ENCODE measurements at places on chromosomes 5 and 9.

DNA sequence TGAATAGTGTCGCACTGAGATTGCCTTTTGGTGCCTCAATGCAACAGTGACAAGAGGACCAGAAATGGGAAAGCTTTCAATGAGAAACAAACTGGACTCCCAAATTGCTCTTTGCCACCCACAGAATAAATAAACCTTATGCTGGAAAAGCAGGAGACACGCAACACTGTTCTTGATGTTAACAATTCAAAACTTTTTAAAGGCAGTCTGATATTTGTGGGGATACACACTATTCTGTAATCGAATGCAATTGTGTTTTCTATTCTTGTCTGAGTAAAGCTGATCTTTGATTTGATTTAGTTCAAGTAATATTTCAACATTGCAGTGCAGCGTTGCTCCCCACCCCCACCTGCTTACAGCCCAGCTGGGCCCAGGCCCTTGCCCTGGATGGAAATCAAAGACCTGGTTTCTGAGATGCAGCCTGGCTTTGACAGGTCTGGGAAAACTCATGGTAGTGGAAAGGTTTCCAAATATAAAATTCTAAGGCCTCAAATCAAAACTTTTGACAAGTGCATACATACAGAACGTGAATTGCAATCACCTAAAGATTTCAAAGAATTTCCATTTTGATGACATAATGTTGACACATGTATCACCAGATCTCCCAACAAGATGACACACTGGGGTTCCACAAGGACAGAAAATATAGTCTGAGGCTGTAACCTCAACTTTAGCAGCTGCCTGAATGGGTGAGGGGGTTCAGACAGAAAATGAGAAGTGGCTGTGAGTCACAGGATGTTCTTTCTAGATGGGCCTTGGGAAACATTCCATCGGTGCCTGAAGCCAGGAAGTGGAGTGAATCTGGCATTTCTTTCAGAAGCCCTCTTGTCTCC, 55.1 kb downstream of the ABCA1 start:
- peak; percentile 99 for DNase-seq

- DNase-seq = no peak
Measured at GRCh38 chr5:85304524-85304923, 919.8 kb upstream of the EDIL3 start.

DNA sequence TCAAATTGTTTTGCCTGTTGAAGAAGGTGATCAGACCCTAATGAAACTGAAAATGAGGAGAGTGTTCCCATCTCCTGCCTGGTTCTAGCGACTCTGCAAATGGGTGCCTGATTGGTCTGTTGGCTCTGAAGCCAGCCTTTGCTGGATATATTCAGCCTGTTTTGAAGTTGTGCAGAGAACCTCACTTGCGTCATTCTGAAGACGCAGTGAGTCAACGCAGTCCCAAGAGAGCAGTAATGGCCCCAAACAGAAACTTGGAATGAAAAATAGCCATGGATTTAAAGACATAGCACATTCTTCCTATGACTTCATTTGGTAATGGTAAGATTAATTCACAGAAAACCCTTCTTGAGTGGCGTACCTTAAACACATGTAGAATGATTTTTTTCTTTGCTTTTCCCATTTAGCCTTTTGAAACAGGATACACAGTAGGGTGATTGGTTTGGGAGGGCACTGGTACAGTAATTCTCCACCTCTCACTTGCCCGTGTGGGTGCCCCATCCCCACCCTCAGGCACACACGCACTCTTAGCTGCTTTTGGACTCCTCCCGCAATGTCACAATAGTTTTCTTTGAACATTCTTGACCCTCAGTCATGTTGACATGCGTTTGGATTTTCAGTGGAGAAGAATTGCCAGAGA, 54.1 kb upstream of the ABL1 start:
- DNase-seq = peak; percentile 88

DNA sequence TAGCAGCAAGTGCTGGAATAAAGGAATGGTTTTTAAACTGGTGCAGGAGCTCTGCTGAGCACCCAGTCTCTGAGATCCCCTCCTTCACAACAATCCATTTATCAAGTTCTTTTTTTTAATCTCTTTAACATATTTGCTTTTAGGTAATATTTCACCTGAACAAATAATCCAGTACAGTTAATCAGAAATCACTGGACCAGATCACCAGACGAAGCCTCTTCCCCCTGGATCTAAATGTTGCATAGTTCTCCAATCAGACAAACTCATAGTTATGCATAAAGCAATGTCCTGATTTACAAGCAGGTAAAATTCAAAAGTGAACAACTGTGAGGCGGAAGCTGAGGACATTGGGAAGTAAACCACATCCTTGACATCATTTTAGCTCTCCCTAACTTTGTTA, 657.7 kb upstream of the RORB start:
- no peak for DNase-seq

- DNase-seq = no peak
Measured at GRCh38 chr5:105789246-105789645, 1881.5 kb downstream of the EFNA5 start.

GRCh38 chr5:123028222-123028621, 8.3 kb downstream of the PPIC start:
- no peak for DNase-seq

GRCh38 chr5:62477801-62478200, 65.2 kb downstream of the IPO11 start:
- DNase-seq = peak; percentile 45

GRCh38 chr5:57906671-57907070, 424.1 kb upstream of the ACTBL2 start:
- no peak for DNase-seq

DNA sequence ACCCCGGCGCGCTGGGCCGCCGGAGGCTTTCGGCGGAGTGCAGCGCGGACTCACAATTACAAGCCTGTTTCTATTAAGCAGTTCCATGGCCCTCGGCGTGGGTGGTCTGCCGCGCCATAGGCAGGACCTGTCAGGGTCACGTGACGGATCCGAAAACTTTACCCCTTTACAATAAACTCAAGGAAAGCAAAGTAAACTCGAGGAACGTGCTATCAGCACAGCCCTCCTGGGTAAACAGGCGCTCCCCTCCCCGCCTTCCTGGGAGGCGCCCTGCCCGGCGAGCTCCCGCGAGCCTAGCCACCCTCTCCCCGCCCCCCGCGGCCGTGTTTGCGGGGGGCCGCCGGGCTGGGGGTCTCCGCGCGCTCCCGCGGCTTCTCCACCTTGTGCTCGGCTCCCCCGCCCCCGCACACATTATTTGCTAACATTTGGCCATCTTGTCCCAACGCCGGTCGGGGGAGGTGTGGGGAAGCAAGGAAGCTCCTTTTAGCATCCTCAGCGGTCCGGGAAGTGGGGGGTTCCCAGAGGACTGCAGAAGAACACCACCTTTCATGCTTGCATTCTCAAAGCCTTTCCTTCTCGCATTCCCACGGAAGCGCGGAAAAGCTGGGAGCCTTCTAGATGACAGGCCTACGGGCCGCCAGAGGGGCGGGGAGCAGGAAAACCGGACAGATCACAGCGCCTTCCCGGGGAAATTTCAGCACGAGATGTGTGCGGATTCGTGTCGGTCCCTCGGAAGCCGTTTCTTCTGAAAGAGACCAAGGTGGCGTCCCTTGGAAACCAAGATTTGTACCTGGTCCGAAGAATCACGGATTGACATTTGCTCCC, at the start of gene PTCH1:
TSS of gene PTCH1 (minus strand) at position 238 of the 825 bp plus-strand sequence.
- DNase-seq = peak; percentile 52

DNA sequence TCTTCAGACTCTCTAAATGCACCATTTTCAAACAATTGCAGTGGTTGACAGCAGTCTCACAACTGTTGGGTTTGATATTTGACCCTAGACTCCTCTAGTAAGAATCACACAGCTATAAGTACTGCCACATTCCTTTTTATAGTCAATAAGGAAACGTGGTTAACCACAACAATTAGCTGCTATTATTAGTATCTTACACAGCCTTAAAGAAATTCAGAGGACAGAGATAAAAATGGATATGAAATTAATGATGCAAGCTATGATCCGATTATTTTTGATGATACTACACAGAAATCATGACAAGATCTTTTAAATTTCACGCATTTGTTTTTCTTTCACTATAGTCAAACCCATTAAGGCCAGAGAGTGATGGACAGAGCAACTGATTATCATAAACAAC, 288.6 kb upstream of the C9orf72 start:
- DNase-seq = peak; percentile 2

DNA sequence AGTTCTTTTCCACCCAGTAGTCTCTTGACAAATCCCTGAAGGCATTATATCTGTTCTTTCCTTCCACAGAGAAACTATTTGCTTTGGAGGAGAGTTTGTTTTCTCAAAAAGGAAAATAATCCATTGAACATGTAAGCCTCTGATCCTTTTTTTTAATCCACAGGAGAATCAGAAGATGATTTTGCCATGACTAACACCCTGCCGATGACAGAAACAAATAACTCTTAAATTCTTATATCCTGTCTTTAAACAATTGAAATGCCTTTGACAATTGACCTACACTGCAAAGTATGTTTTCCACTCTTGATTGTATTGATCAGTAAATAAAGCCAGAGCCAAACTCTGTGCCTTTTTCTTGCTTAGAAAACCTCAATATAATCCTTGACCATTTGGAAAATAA, 666.4 kb upstream of the CTNND2 start:
- no peak for DNase-seq

DNA sequence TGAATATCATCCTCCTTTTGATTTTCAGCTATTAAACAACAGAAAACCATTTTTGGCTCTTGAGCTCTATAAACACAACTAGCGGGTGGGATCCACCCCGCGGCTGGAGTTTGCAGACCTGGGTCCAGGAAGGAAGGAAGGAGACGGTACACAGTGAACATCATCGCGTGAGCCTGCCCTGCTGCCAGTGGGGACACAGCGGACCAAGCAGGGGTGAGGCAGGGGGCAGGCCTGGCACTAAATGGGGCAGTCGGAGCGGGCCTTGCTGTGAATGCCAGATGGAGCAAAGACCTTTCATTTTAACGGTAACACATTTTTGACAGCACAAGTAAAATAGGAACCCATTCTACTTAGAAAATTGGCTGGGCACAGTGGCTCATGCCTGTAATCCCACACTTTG, 14.4 kb downstream of the TSPAN17 start:
- DNase-seq = no peak

- peak; percentile 42 for DNase-seq
Measured at GRCh38 chr5:136731241-136731900, 366.0 kb upstream of the TRPC7 start.

DNA sequence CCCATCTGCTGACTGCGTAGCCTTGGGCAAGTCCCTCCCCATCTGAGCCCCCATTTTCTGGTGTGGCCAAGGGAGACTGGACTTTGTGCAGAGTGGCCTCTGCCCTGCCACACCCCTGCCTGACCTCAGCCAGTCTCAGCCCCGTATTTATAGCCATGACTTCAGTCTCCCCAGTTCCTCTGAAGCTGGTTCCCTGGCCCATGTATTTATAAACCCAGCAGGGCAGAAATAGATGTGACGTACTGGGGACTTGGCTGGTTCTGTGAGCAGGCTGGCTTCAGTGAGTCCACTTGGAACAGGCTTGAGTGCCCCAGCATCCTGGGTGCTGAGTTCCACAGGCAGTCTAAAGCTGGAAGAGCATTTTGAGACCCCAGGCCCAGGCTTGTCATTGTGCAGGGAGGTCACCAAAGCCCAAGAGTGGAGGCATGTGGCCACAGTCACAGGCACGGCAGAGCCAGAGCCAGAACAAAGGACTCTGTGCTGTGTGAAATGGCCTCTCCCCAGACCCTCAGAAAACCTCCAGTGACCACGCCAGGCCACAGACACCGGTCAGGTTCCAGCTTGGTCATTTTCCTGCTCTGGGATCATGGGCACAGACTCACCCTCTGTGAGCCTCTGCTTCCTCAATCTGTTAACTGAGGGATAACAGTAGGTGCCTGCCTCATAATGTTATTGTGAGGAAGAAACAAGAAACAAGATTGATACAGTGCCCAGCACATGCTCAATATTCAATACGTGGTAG, 30.4 kb upstream of the SYNPO start:
- DNase-seq = no peak

DNA sequence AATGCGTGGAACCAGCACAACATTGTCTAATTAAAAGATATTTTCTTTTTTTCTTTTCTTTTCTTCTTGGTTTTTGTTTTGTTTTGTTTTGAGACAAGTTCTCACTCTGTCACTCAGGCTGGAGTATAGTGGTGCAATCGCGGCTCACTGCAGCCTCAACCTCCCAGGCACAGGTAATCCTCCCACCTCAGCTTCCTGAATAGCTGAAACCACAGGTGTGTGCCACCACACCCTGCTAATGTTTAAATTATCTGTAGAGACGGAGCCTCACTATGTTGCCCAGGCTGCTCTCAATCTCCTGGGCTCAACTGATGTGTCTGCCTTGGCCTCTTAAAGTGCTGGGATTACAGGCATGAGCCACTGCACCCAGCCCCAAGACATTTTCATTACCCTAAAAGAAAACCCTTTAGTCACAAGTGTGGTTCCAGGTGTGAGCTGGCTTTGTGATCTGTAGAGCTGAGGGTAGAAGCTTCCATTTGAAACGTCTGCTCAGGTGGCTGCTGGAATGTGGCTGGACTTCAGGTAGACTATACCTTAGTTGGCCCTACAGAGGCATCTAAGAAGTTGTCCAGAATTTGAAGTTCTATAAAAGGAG, 19.1 kb upstream of the NEK6 start:
- DNase-seq = no peak

- no peak for DNase-seq
Measured at GRCh38 chr9:76232861-76233489, 161.3 kb downstream of the RFK start.

GRCh38 chr5:163502521-163502920, 2.9 kb upstream of the MAT2B start:
- DNase-seq = no peak

DNA sequence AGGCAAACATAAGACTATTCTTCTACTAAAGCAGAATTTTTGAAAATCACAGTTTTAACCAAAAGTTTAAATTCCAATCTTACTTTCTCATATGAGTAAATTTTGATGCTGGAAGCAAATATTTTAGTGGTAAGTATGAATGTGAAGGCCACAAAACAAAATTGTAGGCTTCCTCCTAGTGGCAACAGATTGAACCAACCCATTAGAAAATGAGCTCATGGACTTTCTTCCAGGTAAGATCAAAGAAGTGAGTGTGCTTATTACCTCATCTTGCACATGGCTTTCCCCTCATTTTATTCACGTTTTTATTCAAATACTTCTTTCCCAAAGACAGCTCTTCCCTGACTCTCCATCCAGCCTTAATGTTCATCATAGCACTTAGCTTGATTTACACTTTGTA, 16.5 kb upstream of the RLN2 start:
- DNase-seq = no peak

GRCh38 chr9:107484117-107484723, 5.3 kb downstream of the KLF4 start:
- DNase-seq = peak; percentile 81

DNA sequence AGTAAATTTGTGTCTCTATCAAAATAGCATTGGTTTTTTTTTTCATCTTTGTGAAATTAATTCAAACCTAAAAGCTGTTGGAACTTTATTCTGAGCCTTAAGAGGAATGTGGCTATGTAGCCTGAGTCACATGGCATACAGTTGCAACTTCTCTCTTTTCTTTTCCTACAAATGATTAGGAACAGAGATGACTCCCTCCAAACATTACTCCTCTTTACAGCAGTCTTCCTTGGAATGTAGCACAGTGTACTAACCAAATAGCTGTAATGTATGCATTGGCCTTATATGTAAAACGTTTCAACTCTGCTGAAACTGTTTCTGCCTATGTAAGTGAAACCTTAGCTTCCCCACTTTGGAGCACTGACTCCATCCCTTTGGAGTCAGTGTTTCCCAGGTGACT, 100.9 kb upstream of the MAP1B start:
- no peak for DNase-seq

- peak; percentile 26 for DNase-seq
Measured at GRCh38 chr5:167895899-167896659, 395.4 kb upstream of the WWC1 start.
